Prostate gland (tissue), 2 donors: ENCODE measurements at places on chromosomes 12 and 14. TPM values are rescaled to one million over a fixed set of nuclear protein-coding genes. Genes with fewer than 3 reads are reported as not detected.

GRCh38 chr14:96150214-96150613 lies 54.4 kb upstream of the BDKRB2 start:
- no peak overlapping the region for H3K4me3 ChIP-seq

DNA sequence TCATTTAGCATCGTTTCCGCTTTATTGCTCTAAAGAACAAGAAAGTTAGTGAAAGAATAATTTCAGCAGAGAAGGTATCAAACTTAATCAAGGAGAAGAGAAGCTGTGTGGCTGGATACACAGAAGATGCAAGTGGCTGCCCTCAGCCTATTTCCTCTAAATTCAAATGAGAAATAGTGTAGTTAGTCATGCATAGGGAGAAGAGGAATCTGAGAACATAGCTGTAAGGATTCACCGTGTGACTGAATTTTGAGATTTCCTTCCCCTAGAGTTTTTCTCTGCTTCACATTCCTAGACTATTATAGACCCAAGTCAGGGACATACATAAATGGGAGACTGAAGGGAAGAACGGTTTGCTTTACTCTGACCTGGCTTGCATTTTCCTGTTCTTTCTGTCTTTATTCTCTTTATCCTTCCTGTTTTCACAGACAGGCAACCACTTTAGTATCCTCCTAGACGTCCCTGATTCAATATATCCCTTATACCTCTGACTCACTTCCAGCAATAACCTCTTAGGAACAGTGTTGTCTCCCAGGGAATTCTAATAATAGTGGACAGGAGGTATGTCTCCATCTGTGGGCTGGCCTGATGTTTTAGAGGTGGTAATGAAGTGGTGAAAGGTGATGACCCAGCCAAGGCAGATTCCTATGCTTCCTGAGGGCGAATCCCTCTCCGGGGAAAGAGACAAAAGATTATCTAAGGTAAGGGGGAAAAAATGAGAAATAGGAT lies 7.0 kb downstream of the RNASE10 start:
- no peaks in the 10 kb centered on the region for H3K27me3 ChIP-seq
- no peak overlapping the region for H3K27ac ChIP-seq
- DNase-seq: no peak
- no peaks in the 10 kb centered on the region for H3K36me3 ChIP-seq

DNA sequence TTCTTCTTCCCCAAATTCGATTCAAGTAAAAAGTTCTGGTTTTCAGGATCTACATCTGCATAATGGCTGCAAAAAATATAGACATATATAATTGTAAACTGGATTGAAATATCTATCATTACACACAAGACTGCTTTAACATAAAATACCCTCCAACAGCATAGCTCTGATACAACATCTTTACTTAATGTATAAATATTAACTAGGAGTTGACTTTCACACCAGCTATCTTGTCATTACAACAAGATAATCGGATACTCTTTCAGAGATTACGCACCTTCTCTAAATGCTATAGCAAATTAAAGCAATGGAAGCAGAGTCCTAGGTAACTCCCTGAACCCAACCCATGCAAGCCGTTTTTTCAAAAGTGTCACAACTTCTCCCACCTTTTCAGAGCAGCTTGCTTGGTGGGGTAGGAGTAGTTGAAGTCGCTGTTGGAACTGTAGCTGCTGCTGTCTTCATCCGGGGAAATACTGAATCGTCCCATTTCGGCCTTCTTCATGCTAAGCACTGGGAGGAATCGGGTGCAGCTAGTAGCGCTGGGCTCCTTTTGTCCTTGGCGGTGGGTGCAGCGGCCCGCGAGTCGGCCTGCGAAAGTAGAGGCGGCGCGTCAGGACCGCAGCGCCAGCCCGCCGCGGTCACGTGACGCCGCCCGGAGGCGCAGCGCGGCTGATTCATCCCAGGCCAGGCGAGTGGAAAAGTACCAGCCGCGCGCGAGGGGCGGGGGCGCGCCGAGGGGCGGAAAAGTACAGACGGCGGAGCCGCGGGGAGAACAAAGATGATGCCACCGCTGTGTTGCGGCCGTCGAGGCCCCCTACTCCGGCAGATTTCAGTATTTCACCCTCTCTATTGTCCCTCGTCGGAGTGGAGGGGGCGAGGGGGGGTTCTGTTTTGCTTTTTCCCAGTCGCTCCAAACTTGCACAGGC lies 1.5 kb downstream of the SLC38A2 start:
- no peaks in the 10 kb centered on the region for H3K27me3 ChIP-seq
- H3K4me3 ChIP-seq: peak overlapping the region; percentile 97
- peak overlapping the region; percentile 99 for H3K27ac ChIP-seq

DNA sequence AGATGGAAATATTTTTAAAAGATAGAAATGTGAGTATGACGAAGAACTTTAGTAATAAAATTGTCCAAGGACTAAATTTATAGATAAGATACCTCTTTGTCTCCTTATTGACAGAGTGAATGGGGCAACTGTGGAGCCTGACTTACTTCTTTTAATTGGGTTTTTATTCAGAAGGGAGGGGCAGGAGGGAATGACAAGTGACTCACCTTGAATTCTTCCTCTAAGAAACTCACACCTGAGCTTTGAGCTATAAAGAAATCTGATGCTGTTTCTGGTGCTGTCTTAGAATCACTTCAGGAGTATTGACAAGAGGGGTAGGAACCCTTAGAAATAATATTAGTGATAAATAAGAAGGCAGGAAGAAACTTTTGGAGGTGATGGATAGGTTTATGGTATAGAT lies 951 bp downstream of the NR1H4 start:
- no peak overlapping the region for H3K4me3 ChIP-seq
- H3K36me3 ChIP-seq: no peaks in the 10 kb centered on the region
- no peaks in the 10 kb centered on the region for H3K27me3 ChIP-seq
- no peak overlapping the region for H3K27ac ChIP-seq

The NCKAP5L gene
- total RNA-seq: 17.3 TPM

The EML5 gene
- total RNA-seq: 17.2 TPM

- DNase-seq: no peak
- no peaks in the 10 kb centered on the region for H3K36me3 ChIP-seq
- no peak overlapping the region for H3K4me3 ChIP-seq
- H3K27ac ChIP-seq: no peak overlapping the region
- H3K4me1 ChIP-seq: no peaks in the 10 kb centered on the region
- no peaks in the 10 kb centered on the region for H3K27me3 ChIP-seq
Observed at GRCh38 chr12:68557011-68557730, 53.5 kb upstream of the RAP1B start.

- peak; percentile 39 for DNase-seq
- no peak overlapping the region for H3K4me3 ChIP-seq
- no peaks in the 10 kb centered on the region for H3K36me3 ChIP-seq
- no peaks in the 10 kb centered on the region for H3K4me1 ChIP-seq
- no peaks in the 10 kb centered on the region for H3K27me3 ChIP-seq
- H3K27ac ChIP-seq: no peak overlapping the region
Observed at GRCh38 chr12:104201238-104202001, 14.2 kb upstream of the TXNRD1 start.

DNA sequence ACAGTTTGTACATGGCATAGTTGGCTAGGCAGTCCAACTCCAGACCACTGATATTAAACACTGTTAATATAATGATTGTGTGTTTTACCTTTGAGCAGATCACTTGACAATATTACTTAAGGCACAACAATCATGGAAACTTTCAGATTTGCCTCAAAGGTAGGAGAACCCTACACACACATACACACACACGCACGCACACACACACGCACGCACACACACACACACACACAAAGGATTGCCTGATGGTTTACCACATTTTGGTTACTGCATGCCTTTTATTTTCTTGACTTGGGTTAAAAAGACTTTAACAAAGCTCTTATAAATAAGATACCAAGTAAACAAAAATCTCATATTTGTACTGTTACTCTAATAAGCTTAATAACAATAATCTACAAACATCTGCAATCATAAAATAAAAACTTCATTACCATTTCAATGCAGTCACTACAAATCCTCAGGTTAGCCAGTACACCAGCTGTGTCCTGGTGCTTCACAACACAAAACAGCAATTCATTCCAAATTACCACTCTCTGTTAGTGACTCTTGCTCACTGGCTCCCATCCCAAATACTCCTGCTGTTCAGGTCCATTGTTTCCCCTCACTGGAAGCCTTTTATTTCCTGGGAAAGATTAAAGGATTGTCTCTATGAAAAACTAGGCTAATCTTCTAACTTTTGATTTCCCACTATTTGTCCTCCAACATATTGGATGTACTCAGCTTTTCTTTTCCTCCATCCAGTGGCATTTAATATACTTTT lies 175.2 kb upstream of the ATP2B1 start:
- no peak for DNase-seq
- H3K27me3 ChIP-seq: no peaks in the 10 kb centered on the region
- no peaks in the 10 kb centered on the region for H3K36me3 ChIP-seq
- no peak overlapping the region for H3K4me3 ChIP-seq
- no peaks in the 10 kb centered on the region for H3K4me1 ChIP-seq
- H3K27ac ChIP-seq: no peak overlapping the region

The ETFBKMT gene
- total RNA-seq: 7.0 TPM

The DNAI7 gene
- 3.8 TPM for total RNA-seq

The SLCO1C1 gene
- total RNA-seq: 0.23 TPM

The PLEKHD1 gene
- 0.40 TPM for total RNA-seq

GRCh38 chr14:86654558-86655184 lies 1124.7 kb downstream of the FLRT2 start:
- no peak for DNase-seq
- H3K4me1 ChIP-seq: no peaks in the 10 kb centered on the region
- no peaks in the 10 kb centered on the region for H3K27me3 ChIP-seq
- no peak overlapping the region for H3K4me3 ChIP-seq
- H3K36me3 ChIP-seq: no peaks in the 10 kb centered on the region

DNA sequence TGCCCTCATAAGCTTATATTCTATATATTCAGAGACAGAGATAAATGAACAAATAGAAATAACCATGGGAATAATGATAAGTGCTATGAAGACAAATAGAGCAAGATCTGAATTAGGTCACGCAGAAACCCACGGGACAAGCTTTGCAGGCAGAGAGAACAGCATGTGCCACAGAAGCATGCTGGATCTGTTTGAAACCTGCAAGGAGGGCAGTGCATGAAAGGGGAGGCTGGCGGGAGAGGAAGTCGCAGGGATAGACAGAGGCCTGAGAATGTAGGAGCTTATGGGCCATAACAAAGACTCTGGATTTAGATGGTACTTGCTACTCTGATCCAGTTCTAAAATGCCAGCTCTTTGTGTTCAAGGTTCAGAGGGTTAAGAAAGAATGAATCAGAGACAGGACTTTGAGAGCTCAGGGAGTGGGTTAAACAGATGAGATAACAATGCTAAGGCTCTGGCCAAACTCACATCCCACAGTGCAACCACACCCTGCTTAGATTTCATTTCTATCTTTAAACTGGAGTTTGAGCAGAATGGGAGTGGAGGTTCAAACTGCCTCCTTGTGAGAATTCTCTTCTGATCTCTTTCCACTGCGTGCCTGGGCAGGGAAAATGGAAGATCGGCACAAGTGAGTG lies 49.2 kb upstream of the PPP1R12A start:
- H3K4me1 ChIP-seq: no peaks in the 10 kb centered on the region
- no peaks in the 10 kb centered on the region for H3K36me3 ChIP-seq
- H3K27me3 ChIP-seq: no peaks in the 10 kb centered on the region
- no peak overlapping the region for H3K27ac ChIP-seq
- DNase-seq: no peak

- no peaks in the 10 kb centered on the region for H3K36me3 ChIP-seq
- no peak for DNase-seq
- H3K4me1 ChIP-seq: no peaks in the 10 kb centered on the region
- no peak overlapping the region for H3K4me3 ChIP-seq
Observed at GRCh38 chr12:121218588-121219352, 8.8 kb downstream of the P2RX4 start.

The ITPK1 gene
- total RNA-seq: 118 TPM

DNA sequence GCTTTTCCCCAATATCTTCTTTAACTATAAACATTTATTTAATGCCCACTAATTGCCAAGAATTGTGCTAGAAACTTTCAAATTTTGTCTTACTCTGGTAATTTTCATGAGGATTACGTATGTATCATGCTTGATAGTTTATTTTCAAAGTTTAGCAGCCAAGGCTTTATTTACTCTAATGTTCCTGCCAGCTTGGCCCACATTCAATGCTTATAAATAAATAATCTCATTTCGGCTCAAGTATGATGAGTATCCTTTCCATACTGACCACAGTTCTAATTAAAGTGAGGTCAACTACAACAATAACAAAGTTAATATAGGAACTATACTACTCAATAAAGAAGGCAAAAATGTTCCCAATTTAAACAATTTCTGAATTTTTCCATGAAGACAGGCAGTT lies 259.2 kb downstream of the MED13L start:
- H3K36me3 ChIP-seq: no peaks in the 10 kb centered on the region
- H3K27ac ChIP-seq: no peak overlapping the region
- no peak for DNase-seq
- H3K4me3 ChIP-seq: no peak overlapping the region
